ENCODE measurements at places on chromosomes 5 and 9. TPM values are rescaled to one million over a fixed set of nuclear protein-coding genes. Genes with fewer than 3 reads are reported as not detected.
A peak's percentile ranks its signal among the peaks of the same experiment; 100 is the strongest.

PFN3 gene
- not detected for total RNA-seq

MEIKIN gene
- total RNA-seq, result not detected

KCNN2 gene
- 15.8 TPM for total RNA-seq

PCSK5 gene
- total RNA-seq, result 0.08 TPM

- peak; percentile 76 for DNase-seq
These were observed 344.0 kb downstream of the PTPRD start for GRCh38 chr9:10268531-10269485.

- no peak for DNase-seq
These were observed 39.2 kb upstream of the RARS1 start for GRCh38 chr5:168446983-168447619.

DNA sequence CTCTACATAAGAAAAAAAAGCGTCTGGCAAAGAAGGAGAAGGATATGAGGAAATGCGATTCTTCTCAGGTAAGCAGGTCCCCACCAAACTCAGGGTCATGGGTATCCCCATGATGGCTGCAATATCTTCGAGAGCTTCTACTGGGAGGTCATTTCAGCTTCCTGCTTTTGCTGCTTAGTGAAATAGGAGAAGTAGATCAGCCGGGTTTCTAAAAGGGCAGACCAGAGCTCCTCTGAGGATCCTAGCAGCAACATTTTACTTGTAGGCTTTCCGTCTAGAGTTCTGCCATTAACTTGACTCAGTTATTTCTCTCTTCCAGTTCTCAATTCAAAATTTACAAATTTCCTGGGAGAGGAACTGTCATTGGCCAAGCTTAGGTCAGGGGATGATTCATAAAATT lies 134.7 kb downstream of the DPYSL3 start:
- DNase-seq, result no peak

DNA sequence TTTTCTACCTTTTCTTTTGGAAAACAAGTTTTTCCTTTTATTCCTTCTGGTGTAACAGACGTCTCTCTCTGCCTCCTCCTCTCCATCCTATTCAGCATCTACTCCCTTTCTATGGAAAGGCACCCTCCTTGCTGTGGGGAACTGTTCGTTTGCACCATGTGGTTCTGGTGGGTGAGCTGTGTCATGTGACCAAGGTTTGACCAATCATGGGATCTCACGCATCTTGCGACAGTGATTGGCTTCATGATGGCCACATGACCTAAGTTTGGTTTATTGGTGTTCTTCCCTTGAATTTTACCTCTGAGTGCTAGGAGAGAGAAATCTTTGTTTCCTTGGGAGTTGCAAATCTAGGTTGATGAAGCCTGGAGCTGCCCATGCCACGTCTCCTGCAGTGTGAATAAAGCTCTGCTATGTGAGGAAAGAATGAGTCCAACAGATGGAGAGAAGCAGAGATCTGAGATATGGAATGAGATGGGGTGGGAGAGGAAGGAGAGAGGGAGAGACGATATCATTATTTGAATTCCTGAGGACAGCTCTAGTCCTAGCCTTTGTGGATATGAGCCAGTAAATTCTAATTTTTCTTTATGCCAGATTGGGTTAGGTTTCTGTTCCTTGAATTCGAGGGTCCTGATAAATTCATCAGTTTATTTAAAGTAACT lies 178.8 kb upstream of the IL12B start:
- no peak for DNase-seq

- no peak for DNase-seq
These were observed 107.8 kb upstream of the NR4A3 start for GRCh38 chr9:99713838-99714306.

- DNase-seq, result no peak
These were observed 24.0 kb upstream of the LTC4S start for GRCh38 chr5:179769796-179770195.

DNA sequence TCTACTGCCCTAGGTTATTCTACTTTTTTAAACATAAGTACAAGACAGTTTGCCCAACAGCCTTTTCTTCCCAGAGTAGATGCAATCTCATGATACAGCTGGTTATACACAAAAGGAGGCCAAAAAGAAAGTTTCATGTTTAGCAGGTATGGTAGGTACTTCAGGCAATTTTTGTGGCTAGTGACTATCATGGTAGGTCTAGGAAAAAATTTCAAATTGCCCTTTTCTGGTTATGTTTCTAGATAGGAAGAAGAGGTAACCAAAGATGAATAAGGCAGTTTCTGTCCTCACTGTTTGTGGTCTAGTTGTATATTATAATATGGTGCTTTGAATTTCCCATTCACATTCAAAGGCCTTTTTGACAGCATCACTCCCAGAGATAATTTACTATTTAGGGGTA lies 19.7 kb downstream of the MEGF9 start:
- no peak for DNase-seq

DNA sequence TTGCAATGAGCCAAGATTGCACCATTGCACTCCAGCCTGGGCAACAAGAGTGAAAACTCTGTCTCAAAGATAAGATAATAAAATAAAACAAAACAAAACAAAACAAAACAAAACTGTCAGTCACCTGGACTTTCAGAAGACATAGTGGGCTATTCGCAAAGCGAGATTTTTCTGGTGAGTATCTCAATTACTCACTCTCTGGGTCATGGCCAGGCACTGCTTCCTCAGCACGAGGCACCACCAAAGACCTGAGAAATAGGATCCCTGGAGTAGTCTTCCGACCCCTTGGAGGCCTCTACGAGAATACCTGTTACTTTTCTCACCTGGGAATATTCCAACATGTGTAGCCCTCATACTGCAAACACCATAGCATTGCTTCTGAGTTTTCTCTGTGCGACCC lies 201.7 kb upstream of the ZNF618 start:
- DNase-seq, result no peak

GRCh38 chr5:78653031-78653430 lies 4.5 kb upstream of the LHFPL2 start:
- no peak for DNase-seq
